ENCODE measurements at places on chromosomes 6 and 20. TPM values are rescaled to one million over a fixed set of nuclear protein-coding genes. Genes with fewer than 3 reads are reported as not detected.

The KHDC1 gene
- total RNA-seq = 7.9 TPM

The BANF2 gene
- total RNA-seq = not detected

The BACH2 gene
- total RNA-seq = 7.0 TPM

DNA sequence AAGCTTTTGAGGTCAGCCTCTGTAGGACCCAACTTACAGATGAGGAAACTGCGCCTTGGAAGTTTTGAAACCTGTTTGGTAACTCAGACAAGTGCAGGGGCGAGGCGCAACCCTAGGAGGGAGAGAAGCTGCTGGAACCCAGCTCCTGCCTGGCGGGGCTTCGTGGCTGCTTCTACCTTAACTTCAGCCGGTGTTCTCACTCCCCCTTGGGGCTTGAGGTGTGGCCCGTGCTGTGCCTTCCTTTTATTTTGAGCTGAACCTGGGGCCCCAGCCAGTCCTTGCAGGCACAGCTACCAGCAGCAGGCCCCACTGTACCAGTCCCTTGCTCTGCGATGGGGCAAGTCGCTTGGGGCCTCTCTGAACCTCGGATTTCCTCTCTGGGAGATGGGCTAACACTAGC is 12.0 kb downstream of the RBM38 start:
- DNase-seq = no peak

- no peak for DNase-seq
These were observed 48.6 kb downstream of the CDKAL1 start for GRCh38 chr6:20582586-20583443.

GRCh38 chr20:432208-432607 is 24.1 kb downstream of the RBCK1 start:
- no peak for DNase-seq

GRCh38 chr6:129235167-129236000 is 352.4 kb downstream of the LAMA2 start:
- no peak for DNase-seq

- no peak for DNase-seq
These were observed 116.2 kb downstream of the LCA5 start for GRCh38 chr6:79421001-79421411.

- DNase-seq = no peak
These were observed 2.8 kb upstream of the LBP start for GRCh38 chr20:38343311-38344106.

DNA sequence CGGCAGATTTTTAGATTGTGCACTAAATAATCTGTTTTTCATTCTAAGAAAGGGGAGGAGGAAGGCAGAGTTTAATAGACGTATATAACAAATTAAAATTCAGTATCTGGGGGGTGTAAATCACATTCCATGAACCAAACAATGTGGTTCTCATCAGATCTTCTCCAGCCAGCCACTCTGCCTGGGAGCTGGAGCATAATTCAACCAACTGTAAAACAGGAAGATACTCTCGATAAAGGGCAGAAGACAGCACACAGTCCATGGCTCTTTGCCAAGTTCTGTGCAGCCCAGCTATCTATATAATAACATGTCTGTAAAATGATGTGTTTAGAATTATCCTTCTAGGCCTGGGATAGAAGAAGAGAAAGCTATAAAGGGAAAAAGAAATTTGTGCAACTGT is 289.9 kb upstream of the ZFP64 start:
- no peak for DNase-seq

- no peak for DNase-seq
These were observed 62.2 kb upstream of the NUP153 start for GRCh38 chr6:17768881-17769280.

DNA sequence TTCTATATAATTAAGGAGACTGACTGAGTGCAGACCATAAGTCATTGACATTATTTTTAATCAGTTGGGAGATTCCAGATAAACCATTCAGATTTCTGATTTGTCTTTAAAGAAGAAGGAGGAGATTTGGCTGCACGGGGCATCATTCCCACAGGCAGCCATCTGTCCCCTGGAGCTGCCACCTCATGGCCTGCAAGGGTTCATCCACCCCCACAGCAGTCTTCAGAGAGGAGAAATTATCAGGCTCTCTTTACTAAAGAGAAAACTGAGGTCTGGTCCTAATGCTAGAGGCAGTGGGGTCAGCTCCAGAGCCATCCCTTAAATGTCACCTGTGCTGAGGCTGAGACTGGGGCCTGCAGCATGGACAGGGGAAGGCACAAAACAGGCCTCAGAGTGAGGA is 501.3 kb upstream of the SULF2 start:
- DNase-seq = no peak

GRCh38 chr20:48760403-48760983 is 67.3 kb downstream of the PREX1 start:
- peak; percentile 86 for DNase-seq

- DNase-seq = no peak
These were observed 692.8 kb downstream of the EPM2A start for GRCh38 chr6:145042559-145042958.

DNA sequence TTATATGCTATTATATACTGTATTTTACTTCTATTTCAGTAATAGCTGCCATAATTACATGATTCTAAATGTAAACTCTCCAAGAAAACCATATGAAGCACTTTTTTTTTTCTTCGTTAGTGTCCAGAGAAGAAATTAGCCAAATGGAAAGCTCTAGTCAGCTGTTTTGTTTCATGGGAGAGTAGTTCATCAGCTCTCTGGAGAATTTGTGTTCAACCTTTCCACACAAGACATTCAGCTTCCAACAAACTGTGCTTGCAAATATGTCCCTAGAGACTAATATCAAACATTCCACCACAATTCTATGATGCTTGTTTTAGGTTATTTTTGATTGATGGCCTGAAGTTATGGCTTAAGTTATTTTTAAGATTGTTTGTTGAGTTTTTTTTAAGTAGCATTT is 19.5 kb downstream of the FHL5 start:
- DNase-seq = no peak

- peak; percentile 9 for DNase-seq
These were observed 57.9 kb downstream of the GJA10 start for GRCh38 chr6:89952105-89952671.

DNA sequence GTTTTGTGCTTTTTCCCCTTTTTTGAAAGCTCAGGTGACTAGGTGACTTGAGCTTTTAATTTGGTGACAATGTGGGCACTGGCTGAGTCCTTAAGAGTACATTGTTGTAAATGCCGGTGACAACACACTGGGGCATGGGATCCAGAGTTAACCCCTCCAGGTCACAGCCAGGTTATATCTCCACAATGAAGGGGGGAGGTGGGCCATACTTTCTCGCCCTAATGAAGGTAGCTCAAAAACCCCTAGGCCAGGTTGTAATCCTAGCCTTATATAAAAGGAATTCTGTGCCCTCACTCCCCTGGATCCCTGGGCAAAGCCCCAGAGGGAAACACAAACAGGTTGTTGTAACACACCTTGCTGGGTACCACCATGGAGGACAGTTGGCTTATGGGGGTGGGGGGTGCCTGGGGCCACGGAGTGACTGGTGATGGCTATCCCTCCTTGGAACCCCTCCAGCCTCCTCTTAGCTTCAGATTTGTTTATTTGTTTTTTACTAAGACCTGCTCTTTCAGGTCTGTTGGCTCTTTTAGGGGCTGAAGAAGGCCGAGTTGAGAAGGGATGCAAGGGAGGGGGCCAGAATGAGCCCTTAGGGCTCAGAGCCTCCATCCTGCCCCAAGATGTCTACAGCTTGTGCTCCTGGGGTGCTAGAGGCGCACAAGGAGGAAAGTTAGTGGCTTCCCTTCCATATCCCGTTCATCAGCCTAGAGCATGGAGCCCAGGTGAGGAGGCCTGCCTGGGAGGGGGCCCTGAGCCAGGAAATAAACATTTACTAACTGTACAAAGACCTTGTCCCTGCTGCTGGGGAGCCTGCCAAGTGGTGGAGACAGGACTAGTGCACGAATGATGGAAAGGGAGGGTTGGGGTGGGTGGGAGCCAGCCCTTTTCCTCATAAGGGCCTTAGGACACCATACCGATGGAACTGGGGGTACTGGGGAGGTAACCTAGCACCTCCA is 2.2 kb upstream of the VEGFA start:
- no peak for DNase-seq
